ENCODE measurements at places on chromosomes 5 and 9.

- DNase-seq = no peak
Measured at GRCh38 chr5:75363111-75363510, 26.1 kb downstream of the HMGCR start.

DNA sequence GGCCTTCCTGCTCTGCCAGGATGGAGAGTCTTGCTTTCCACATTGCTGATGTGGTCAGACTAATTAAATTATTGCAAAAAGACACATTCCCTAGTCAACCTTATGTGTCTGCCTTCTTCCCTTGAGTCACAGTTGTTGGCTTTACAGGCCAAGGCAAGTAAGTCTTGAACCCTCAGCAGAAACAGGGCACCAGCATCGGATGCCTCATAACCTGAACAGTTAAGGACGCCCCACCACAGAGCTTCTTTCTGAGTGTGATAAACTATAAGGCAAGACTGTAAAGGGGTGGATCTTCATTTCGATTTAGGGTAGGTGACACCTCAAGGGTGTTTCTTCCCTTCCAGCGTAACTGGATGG is 670 bp upstream of the KIF2A start:
- no peak for DNase-seq

- DNase-seq = no peak
Measured at GRCh38 chr9:73412874-73413273, 261.2 kb downstream of the ANXA1 start.

- no peak for DNase-seq
Measured at GRCh38 chr5:125298258-125298657, 551.8 kb upstream of the ZNF608 start.

DNA sequence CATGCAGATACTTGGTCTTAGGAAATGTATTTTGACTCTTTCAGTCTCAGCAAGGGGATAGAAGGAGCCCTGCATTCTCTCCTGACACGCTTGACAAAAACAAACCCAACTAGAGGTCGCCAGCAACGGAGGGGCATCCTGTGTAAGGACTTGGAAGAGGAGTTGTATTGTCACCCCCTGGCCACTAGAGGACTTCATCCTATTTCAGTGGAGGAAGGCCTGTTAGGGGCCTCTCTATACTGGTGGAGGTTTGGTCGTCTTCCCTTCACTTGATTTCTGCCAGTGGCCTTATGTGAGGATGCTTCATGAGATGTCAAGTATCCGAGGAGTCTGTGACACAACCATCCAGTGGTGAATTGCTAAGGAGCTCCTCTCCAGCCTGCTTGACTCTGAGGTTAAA is 122.8 kb upstream of the STC2 start:
- DNase-seq = no peak

Measured in activated naive CD8-positive, alpha-beta T cell treated with anti-CD3 and anti-CD28 coated beads, Interleukin-2, amount 50 U/mL, for 16 hours (primary cell).